ENCODE measurements at places on chromosomes 6 and 20.

DNA sequence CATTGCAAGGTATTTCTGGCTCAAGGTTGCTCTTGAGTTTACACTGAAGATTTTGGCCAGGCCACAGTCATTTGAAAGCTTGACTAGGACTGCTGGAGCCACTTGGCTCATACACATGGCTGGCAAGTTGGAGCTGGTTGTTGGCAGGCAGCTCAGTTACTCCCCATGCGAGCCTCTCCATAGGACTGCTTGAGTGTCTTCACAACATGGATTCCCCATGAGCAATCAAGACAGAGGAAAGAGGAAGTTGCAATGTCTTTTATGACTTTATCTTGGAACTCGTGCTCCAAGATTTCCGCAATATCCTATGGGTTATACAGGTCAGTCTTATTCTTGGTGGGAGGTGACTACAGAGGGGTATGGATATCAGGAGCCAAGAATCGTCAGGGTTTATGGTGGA is 1.4 kb upstream of the MANBAL start:
- no peak for DNase-seq

- DNase-seq = no peak
Measured at GRCh38 chr6:34052071-34052825, 93.6 kb downstream of the GRM4 start.

- DNase-seq = no peak
Measured at GRCh38 chr20:19330731-19331130, 118.3 kb downstream of the SLC24A3 start.

DNA sequence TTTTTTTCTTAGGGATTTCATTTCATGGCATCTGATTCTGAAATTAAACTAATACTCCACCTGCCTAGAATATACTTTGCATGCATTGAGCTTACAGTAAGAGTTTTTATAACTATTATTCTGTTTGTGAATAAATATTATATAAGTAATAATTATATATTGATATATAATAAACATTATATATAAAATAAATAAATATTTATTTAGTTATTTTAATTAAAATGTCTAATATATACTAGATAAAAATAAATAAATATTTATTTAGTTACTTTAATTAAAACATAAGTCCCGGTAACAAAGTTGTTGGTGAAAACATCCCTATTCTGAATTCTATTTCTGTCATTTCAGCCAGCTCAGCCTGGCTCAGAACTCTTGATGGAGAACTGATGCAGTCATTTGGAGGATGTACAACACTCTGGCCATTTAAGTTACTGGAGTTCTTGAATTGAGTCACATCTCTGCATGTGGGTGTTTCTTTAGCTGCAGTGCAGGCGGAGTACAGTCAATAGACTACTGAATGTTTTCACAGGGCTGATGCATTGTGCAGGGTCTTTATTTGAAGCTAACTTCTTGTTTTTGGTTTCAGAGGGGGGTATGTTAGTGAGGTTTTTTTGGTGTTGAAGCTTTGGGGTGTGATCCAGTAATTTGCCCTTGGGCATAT is 508.9 kb upstream of the ADGRB3 start:
- no peak for DNase-seq

- peak; percentile 90 for DNase-seq
Measured at GRCh38 chr20:63978319-63979228, 868 bp downstream of the SAMD10 start.

- no peak for DNase-seq
Measured at GRCh38 chr6:111970426-111970825, 83.5 kb upstream of the CCN6 start.

GRCh38 chr6:113370508-113371502 is 486.3 kb upstream of the MARCKS start:
- no peak for DNase-seq

DNA sequence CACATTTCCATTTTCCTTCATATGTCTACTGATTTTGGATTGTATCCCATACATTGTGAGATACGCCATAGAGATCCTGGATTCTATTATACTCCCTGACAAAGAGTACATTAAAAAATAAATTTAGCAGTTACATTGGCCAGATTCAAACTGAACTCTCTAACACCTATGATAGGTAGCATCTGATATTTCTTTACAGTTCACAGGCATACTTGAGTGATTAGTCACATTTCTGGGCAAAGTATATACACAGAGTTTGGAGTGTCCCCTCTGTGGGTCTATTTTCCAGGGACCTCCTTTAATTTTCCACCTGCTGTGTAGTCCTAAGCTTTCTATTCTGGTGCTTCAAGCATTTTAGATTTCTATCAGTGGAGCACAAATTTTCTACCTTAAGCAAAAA is 96.4 kb downstream of the TBC1D32 start:
- no peak for DNase-seq

- no peak for DNase-seq
Measured at GRCh38 chr6:13614126-13614925, 809 bp upstream of the NOL7 start.

- peak; percentile 81 for DNase-seq
Measured at GRCh38 chr6:6545616-6546317, 42.8 kb upstream of the LY86 start.

All from osteoblast (primary cell).